ENCODE measurements at places on chromosomes 5 and 9.

- no peak for DNase-seq
Observed at GRCh38 chr9:38003946-38004808, 64.8 kb downstream of the SHB start.

- DNase-seq, result no peak
Observed at GRCh38 chr5:100828071-100828897, 74.8 kb downstream of the ST8SIA4 start.

DNA sequence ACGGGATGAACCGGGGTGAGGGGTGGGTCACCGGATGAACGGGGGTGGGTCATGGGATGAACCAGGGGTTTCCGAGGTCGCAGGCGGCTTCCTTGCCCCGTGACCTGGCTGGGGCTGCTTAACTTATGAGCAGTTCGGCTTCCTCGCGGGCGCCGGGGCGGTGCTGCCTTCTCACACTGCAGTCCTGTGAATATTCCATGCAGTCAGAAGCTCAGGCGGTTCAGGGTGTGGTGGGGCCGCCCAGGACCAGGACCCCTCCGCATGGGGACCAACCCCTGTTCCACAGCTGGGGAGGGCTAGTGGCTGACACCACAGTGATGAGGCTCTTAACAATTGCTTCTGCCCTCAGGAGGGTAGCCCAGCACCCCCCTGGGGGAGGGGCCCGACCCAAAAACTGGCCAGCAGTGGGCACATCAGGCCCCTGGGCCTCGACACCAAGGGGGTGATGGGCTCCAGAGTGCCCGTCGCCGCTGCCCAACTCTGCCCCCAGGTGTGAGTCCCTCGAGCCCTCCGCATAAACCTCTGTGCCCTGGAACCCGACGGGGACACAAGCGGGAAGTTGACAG, 30.9 kb upstream of the SLC9A3 start:
- no peak for DNase-seq

DNA sequence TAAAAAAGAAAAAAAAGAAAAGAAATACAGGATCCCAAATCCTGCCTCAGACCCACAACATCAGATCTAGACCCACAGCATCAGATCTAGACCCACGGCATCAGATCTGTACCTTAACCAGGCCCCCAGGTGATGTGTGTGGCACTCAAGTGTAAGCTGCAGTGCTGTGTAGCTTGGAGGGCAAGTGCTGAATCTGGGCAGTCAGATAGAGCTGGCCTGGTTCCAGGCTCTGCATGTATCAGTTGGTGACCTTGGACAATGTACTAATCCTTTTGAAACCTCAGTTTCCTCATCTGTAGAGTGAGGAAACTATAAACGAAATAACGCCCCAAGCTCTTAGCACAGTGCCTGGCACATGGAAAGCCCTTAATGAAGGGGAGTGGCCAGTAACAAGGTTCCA, 16.7 kb downstream of the COL15A1 start:
- no peak for DNase-seq

DNA sequence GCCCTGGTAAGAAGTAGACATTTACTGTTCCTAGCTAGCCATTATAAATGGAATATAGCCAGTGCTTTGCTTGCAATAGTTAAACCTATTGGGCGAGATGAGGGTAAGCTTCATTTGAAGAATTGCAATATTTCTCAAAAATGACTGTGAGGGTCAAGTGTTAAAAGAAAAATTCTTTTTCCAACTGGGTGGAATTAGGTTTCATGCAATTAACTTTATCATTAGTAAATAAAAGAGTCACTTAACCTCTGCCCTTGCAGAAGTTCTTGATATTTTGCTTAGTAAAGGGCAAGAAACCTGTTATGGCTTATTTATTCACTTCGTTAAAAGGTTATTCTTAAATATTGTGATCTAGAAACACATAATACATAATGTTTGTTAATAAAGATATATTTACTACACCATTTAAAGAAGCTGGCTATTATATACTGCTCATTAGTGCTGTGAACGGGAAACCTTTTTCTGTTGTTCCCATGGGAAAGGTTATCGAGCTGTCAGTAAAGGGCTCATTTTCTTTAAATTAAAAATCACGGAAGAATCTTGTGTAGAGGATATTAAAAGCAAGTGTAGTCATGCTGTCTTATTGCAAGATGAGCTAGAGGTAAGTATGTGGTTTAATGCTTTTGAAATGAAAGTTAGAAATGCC, 370.5 kb downstream of the CSNK1G3 start:
- no peak for DNase-seq

DNA sequence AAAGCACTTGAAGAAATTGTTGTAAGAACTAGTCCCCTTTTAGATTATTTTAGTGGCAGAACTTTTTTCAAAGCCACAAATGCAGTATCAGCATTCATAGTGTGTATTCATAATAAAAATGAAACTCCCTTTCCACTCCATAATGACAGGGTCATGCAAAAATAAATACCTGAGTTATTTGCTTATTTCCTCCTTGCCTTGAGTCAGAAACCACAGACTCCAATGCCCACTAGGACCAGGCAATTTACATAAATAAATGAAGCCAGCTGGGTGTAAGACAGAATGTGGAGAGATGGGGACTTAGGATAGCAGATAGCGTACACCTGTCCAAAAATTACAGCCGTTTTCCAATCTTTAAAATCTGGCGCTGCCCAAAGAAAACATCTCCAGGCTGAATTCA, 417.8 kb downstream of the TMEM161B start:
- no peak for DNase-seq

GRCh38 chr9:128092199-128092977, 24.4 kb downstream of the SLC25A25 start:
- DNase-seq, result no peak

GRCh38 chr9:13778631-13779030, 499.1 kb upstream of the MPDZ start:
- peak; percentile 8 for DNase-seq

DNA sequence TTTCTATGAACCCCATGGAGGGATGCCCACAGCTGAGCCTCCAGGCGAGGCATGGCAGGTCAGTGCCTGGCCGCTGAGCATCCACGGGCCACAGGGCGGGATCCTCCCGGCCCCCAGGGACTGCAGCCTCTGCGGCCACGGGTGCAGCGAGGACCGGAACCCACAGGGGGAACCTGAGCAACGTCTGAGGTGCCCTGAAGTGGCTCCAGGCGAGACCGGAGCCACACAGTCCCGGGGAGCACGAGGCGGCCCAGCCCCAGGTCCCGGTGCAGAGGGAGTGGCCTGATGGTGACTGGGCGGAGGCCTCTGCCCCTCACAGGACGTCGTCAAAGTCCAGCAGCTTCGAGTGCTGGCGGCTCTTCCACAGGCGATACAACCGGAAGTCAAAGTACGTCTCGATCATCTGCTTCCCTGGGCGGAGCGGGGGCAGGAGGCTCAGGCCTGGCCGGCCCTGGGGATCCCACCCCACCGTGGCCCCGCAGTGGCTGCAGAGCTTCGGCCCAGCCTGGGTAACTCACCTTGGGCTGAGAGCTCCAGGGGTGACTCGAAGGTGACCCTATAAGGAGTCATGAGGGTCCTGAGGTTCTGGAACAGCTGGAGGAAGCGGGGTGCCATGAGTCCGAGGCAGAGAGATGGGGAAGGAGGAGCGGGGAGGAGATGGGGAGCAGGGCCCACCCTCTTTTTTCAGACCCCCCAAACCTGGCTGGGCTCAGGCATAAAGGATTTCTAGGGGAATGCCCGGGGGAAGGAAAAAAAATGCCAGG, 8.1 kb upstream of the ENTPD8 start:
- DNase-seq, result no peak

DNA sequence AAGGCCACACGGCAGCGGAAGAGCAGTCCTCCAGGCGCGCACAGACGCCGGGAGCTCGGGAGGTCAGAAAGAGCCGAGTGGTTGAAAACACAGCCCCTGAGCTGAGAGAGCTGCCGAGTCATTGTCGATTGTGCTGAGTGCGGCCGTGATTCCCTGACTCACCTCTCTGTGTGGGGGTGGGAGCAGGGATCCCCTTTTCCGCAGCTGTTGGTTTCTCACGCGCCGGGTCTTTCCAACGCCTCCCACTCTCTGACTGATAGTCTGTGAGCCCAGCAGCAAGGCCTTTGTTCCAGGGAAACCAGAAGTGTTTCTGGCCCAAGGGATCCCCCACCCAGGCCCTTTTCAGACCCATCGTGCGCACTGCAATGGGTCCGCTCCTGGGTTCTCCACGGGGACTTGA, 97.3 kb downstream of the MRPL36 start:
- no peak for DNase-seq

GRCh38 chr5:149489605-149490037, 61.6 kb downstream of the CSNK1A1 start:
- DNase-seq, result no peak

- DNase-seq, result no peak
Observed at GRCh38 chr5:154244476-154244875, 53.9 kb downstream of the GALNT10 start.

GRCh38 chr9:128494108-128494745, 10.3 kb upstream of the GLE1 start:
- DNase-seq, result no peak

GRCh38 chr5:177302354-177303110, 987 bp downstream of the RAB24 start:
- DNase-seq, result no peak

DNA sequence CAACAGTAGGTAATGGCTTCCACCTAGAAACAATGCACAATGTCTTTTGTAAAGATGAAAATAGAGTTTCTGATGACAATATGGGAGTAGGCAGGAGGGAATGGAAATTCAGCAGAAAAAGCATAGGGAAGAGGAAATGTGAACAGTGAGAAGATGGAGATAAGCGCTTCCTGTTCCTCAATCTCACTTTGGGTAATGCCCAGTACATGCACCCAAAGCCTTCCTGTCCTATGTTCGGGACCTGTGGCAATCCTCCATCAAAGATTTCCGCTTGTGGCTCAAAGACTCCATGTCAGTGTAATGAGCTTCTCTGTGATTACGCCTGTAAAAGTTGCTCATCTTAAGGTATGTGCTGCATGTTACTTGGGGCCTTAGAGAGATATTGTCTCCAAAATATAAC, 2.7 kb downstream of the UGT3A1 start:
- DNase-seq, result no peak

- no peak for DNase-seq
Observed at GRCh38 chr9:34956648-34957047, 1.4 kb upstream of the PHF24 start.

DNA sequence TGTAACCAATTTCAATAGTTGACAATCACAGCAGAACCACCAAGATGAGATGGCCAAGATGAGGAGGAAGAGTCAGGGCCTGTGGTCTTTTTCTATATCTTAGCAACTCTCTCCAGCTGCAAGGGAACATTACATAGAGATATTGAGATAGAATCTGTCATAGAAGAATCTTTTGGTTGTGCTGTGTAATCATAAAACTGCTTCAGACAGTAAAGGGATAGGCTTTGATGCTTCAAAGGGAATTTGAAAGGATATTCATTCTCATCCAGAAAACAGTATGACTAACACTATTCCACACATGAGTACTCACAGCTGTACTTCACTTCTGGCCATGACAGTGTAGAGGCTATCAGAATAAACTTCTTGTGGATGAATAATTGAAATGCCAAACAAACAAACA, 145.9 kb downstream of the YIPF5 start:
- peak; percentile 42 for DNase-seq

GRCh38 chr5:123545506-123545905, 33.5 kb downstream of the CSNK1G3 start:
- DNase-seq, result no peak

DNA sequence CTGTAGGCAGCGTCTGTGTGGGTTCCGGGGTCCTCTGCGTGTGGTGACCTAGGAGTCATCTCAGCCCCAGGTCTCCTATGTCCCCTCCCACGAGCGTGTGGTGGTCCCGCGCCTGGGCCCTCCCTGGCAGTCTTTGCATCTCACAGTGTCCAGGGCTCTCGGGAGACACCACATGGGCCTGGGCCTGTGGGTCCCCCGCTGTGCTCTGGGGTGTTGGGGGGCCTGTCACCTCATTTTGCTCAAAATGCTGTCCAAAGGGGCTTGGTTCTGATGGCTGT, 27.1 kb downstream of the CEP72 start:
- no peak for DNase-seq

- no peak for DNase-seq
Observed at GRCh38 chr9:86356871-86357866, 3.0 kb upstream of the TUT7 start.

DNA sequence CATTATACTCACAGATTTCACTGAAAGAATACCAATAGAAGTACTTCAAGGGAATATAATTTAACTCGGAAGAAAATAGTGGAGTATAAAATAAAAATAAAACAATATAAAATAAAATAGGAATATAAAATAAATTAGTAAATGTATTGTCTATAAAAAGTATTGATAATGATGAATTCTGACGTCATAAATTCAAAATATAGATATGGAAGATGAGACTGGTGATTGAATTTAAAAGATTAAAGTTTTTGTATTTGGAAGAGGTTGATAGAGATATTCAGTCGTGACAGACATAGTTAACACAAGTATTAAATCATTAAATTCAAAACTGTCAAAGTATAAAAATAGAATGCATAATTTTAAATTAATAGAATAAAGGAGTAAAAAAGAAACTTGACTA, 964.9 kb upstream of the C9orf72 start:
- no peak for DNase-seq

GRCh38 chr9:118522093-118523028, 818.2 kb downstream of the TLR4 start:
- peak; percentile 80 for DNase-seq

DNA sequence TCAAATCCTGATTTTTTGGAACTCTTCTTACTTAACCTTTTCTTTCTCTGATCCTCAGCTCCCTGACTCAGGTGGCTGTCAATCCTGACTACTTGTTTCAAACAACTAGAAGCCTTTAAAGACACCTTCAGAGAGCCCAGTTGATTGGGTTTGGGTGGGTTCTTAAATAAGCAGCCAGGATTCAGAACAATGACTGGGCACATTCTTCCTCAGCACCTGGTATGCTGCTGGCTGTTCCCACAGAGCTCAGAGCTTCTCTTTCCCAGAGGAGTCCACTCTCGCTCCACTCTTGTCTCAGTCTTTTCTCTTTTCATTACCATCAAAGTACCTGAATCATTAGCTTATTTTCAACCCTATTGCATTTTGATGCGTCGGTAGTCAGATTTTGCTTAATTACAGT, 22.5 kb downstream of the PCSK5 start:
- no peak for DNase-seq

DNA sequence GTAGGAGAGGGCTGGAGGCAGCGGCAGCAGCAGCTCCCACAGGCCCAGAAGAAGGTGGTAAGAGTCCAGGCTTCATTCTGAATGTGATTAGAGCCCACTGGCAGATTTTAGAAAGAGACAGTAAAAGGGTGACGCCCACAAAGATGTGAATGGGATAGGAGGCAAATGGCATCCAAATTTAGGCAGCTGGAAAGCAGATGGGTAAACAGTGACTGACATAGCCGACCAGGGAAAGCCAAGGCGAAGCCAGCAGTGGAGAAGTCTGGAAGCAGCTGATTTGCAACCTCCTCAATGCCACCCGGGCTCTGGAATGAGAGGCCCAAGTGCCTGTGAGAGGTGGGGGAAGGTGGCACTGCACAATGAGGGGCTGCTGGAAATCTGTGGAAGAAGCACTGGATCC, 103.3 kb downstream of the C5orf15 start:
- DNase-seq, result no peak

DNA sequence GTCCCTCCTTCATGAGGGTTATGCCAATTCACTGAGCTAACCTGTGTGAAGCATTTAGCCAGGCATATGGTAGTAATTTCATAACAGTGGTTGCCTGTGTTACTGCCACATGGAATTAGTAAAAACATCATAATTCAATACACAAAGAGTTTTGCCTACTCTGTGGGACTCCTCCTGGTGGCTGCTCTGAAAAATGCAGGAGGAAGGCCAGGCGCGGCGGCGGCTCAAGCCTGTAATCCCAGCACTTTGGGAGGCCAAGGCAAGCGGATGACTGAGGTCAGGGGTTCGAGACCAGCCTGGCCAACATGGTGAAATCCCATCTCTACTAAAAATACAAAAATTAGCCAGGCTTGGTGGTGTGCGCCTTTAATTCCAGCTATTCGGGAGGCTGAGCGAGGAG, 547.3 kb downstream of the CDK5RAP2 start:
- DNase-seq, result no peak

GRCh38 chr9:91746357-91746756, 203.7 kb downstream of the ROR2 start:
- DNase-seq, result no peak
